ENCODE measurements at places on chromosomes 11 and 22.

DNA sequence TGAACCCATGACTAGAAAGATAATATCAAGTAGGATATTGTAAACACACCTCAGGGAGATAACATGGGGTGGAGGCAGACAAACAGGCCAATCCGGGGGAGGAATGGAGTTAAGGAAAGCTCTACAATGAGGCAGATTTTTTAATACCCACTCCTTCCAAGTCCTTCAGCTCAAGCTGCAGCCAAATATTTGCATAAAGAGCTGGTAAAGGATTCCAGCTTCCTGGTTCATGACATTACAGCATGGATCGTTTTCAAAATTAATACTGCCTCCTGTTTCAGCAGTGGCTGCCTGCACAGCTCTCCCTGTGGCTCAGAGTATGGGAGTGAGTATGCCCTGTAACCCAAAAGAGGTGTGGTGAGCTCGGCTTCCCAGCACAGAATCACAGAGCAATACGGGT, 5.1 kb downstream of the POU2AF3 start:
- DNase-seq, result no peak

DNA sequence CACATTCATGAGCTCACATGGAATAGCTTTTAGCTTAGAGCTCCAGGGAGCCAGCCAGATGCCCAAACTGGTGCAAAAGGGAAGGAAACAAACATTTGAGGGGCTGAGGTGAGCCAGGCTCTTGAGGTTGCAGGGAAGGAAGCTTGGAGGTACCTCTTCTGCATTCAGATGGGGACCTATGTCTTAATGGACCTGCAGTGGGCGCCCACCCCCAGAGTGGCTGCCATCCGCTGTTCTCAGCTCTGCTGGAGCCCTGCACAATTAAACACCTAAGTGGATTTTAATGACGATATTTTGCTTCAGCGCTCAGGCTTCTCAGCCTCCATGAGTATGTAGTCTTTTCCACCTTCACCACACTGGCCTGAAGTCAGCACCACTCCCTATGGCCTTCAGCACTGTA, 100.8 kb downstream of the LDLRAD3 start:
- no peak for DNase-seq

DNA sequence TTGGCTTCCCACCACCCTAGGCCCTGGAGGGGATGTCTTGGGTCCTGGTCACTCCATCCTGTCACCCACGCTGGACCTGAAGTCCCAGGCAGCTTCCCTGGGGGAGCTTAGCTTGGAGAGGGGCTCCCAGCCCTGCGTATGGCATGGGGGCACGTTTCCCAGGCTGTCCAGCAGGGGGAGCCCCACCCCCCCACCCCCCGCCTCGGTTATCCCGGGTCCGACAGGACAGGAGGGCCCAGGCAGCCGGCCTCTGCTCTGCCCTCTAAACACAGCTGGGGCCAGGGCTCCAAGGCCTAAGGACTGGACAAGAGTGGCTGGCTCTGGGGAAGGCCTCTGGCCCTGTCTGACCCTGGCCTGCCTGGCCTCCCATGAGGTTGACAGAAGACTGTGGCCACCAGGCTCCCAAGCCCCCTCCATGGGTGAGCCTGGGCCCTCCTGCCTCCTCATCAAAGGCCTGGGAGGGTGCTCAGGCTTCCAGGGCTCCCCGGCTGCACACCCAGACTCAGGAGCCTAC, 104.8 kb downstream of the NECTIN1 start:
- no peak for DNase-seq

- DNase-seq, result no peak
Observed at GRCh38 chr11:76625472-76626186, 44.9 kb downstream of the LRRC32 start.

- DNase-seq, result no peak
Observed at GRCh38 chr11:68354148-68354872, 41.9 kb downstream of the LRP5 start.

DNA sequence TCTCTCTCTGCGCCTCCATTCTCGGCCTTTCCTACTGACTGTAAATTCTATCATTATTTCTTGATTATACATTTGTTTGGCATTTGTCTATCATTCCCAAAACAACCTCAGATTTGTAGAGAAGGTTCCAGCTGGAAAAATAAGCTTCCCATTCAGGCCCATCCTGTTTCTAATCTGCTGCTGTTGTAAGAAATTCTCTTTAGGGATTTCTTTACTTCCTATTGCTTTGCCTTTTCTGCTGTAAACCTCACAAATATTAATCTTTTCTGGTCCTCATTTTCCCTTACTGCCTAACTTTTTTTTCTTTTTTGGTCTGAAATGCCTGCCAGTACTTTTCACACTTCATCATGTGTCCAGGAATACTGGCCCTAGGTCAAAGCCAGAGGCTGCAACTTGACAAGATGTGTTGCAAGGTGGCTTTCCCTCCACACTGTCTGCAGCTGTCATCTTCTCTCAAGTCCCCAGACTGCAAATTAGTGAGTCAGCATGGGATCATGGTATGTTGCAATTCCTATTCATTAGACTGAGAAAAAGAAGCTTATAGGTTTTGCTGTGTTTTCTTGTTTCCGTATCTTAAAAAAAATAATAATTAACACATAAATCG, 858.7 kb upstream of the CHORDC1 start:
- no peak for DNase-seq

DNA sequence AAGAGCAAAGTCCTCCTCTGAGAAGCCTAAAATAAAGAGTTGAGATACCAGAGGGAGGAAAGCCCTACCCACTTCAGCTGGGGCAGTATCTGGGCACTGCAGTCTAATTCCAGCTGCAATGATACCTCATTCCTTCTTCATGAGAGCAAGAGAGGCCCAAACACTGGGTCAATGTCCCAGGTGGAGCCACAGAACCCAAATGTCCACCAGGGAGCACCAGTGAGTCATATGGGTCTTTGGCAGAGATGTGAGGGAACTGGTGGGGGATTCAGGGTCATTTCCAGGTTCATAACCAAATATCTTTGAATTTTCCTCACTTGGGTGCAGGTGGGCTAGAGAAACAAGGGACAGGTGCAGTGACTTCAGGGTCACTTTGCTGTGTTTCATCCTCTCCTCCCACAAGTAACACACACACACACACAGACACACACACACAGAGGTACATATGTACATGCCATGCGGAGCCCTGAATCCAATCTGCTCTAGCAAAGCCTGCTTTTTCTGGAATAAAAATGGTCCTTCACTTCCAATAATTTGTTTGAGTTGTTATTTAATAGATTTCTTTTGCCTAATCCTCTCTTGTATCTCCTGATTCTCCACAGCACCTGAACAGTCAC, 585.4 kb downstream of the SOX6 start:
- DNase-seq, result no peak

DNA sequence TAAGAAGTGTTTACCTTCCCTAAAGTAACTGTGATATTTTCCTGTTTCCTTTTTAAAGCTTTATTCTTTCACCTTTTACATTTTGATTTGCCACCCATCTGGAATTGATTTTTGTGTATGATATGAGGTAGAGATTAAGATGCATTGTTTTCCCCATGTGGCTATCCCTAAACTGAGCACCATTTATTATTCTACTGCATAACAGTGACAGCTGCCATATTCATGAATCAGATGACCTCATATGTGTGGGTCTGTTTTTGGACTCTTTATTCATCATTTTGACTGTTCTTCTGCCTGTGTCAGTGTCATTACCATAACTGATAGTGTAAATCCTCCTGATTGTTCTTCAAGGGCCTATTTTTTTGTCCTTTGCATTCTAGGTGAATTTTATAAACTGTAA, 50.8 kb downstream of the HIPK3 start:
- DNase-seq, result no peak

GRCh38 chr11:69477086-69477485, 4.4 kb upstream of the LINC01488 start:
- no peak for DNase-seq

DNA sequence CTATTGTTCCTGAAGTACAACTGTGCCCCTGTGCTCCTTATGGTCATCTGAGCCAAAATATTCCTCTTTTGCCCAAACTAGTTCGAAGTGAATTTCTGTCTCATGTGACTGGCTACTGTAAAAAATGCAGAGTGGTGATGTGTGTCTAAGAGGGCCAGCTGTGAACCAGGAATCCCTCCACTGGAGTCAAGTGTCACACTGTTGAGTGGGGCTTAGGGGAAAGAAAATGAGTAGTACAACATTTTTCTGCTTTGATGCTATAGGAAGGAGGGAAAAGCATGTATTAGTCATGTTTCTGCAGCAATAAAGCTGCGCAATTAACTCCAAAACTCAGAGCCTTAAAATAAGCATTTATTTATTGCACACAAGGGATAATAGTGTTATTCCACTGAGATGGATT, 39.8 kb upstream of the HMGXB4 start:
- DNase-seq, result no peak

GRCh38 chr11:76067099-76067498, 139.2 kb downstream of the WNT11 start:
- no peak for DNase-seq

- DNase-seq, result no peak
Observed at GRCh38 chr11:19910931-19911330, 198.3 kb downstream of the NAV2 start.

GRCh38 chr11:130198964-130199363, 39.4 kb downstream of the ST14 start:
- DNase-seq, result no peak

DNA sequence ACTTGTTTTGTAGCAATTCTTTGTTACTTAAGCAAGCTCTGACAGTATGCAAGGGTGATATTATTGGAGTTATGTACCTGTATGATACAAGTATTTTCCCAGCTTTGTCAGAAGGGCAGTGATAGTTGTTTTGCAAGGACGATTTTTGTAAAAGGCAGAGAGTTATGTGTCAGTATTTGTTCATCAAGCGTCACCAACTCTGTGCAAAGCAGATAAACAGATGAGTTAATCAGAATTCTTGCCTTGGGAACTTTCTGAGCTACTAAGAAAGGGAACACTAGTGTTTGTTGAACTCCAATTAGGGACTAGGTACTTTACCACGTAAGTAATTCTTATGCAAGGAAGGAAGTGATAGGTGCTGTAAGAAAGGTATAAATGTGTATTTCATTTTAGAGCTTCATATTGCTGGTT, 1.4 kb downstream of the USP47 start:
- no peak for DNase-seq

- DNase-seq, result peak; percentile 90
Observed at GRCh38 chr11:57568330-57568766, 876 bp upstream of the UBE2L6 start.

DNA sequence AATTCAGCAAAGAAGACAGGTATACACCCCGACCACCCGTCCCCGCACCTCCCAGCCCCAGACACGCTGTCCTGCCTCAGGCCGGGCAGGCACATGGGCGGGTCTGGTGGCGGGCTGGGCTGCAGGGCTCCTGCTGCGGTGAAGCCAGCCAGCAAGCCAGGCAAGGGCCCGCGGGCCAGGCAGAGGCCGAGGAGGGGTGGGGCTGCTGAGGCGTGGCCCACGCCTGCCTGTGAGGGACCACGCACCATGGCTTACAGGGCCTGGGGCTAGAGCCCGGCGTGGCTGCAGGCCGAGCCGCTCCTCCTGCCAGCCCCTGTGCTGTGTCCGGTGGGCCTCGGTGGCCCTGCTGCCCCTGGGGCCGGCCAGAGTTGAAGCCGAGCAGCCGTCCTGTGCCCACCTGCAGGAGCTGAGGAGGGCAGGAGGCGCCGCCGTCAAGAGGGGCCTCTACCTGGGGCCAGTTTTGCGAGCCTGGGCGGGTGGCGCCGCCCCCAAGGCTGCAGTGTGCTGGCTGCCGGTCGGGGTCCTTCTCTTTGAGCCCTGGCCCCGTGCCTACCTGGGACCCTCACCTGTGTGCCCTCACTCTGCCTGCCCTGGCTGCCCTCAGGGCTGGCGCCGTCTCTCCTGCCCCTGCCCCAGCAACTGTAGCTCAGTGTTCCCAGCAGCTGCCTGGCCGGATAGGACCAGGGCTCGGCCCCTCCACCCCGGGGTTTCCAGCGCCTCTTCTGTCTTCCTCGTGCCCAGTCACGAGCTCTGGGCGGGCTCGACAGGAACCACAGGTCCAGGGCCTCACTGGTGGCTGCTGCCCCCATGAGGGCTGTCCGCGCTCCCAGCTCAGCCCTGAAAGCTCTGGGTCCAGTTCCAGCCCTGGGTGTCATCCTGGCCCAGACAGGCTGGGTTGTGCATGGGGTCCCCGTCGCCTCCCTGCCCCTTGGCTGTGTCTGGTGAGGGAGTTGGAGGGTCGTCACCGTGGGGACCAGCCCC, 38.4 kb downstream of the MOB2 start:
- no peak for DNase-seq

DNA sequence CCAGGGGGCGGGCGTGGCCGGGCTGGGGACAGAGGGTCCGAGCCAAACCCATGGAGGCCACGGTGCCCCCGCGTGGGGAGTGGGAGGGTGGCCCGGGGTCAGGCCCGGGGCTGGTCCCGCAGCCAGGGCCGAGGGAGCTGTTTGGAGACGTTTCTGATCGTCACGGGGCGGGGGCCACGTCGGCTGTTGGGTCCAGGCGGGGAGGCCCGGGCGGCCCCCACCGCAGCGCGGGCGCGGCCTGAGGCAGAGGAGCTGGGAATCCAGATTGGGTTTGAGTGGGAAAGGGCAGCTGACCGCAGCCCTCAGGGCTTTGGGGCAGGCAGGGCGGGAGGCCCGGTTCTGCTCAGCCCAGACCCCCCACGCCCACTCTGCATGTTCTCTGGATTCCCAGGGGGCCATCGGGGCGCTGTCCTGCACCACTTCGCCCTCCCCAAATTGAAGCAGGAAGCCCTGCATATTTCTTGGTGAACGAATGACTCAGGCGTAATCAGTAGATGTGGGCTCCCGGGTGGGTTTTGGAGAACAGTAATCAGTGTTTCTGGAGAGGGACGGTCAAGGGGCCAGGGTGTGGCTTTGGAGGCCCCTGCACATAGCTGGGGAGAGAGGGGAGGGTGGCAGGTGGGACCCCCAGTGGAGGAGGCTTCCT, 583 bp downstream of the MRPL23 start:
- no peak for DNase-seq

DNA sequence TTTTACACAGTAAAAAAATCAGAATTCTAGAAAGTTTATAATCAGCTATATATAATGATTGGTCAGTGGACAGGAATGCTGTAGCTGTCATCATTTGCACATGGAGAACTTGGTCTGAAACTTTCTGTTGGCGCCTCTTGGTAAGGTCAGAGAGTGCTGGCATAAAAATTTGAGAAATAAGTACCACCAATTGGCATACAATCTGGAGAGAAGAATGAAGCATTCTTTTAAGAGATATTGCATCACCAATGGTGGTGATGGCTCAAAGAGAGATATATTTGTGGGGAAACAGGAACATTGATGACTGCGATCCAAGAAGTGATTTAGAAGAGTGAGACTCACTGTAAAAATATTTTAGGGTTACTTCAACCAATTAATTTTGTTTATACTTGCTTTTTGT, 19.8 kb upstream of the OOSP1 start:
- DNase-seq, result no peak

DNA sequence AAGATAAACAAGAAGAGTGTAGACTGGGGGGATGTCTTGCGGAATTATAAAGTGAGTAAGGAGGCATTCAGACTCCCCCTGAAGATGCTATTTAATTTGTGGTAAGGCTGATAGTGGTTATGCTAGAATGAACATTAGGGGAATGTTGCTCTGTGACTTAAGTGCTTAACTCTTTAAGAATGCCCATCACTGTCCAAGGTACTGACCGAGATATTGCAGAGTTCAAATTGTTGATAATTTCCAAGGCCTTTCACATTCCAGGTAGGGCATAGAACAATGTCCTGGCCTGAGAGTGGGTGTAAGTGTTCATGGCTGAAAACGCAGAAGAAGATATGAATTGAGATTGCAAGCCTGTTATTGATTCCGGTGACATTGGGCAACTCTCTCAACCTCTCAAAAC, 90.3 kb upstream of the SEZ6L start:
- DNase-seq, result no peak
